ENCODE measurements at places on chromosomes 6 and 20.
A peak's percentile ranks its signal among the peaks of the same experiment; 100 is the strongest.

DNA sequence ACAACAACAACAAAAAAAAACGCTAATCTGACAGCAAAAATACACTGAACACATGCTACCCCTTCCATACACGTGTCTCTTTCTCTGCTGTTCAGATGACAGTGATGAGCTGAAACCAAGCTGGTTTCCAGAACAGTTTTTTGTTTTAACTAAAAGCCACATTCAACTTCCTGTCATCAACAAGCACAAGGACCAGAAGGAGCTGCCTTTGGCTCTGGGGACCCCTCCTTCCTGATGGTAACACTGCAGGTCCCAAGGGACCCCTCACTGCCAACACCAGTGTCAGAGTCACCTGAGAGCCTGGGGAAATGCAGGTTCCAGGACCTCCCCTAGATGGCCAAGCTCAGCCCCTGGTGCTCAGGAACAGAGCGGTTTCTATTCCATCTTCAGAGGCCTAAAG is 6.0 kb downstream of the CST7 start:
- DNase-seq = no peak

DNA sequence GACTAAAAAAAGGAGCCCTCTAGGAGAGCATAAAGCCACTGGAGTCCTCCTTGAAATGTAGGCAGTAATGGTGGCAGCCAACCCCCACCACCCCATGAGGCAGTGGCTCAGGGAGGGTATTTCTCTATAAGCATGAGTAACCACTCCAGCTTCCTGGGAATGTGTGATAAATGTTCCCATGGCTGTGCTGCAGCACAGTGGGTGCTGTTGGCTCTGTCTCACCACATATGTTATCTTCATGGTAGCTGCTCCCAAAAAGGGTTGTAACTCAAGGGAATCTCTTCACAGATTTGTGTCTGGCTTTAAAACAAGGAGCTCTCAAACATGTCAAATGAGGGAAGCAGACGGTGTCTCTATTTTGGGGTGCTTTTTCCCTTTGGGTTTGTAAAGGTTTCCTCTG is 7.5 kb upstream of the PHACTR1 start:
- DNase-seq = no peak

GRCh38 chr20:5654557-5654956 is 95.6 kb upstream of the SHLD1 start:
- DNase-seq = no peak

- DNase-seq = no peak
Observed at GRCh38 chr6:100412872-100413271, 51.8 kb downstream of the SIM1 start.

DNA sequence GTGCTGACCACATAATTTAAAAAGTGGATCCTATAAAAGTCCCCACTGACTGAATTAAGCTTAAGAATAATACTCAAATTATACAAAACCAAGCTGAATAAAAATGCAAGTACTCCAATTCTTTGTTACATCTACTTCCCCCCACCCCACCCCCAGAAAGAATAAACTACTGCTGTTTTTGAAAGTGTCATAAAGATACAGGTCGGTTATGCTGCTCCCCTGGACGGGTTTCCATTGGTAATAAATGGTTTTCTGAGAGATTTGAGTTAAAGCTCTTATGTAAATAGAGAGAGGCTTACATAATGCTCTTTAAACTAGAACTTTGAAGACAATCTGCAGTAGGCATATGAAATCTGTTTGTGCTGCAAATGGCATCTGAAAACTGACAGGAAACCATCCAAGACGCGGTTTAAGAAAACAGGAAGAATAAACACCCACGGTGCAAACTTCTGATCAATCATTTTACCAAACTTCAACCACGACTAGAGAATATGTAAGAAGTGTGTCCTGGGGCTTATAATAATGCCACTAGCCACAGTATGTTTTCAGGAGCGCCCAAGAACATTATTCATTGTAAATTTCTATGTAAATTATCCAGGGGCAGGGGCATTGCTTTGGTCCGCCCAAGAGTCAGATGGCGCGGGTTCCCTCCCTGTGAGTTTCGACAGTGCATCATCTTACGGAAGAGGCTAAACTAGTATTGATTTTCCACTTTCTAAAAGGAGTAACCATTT is 10.8 kb upstream of the POU3F2 start:
- no peak for DNase-seq

GRCh38 chr6:34529665-34530327 is 26.3 kb downstream of the SPDEF start:
- no peak for DNase-seq

DNA sequence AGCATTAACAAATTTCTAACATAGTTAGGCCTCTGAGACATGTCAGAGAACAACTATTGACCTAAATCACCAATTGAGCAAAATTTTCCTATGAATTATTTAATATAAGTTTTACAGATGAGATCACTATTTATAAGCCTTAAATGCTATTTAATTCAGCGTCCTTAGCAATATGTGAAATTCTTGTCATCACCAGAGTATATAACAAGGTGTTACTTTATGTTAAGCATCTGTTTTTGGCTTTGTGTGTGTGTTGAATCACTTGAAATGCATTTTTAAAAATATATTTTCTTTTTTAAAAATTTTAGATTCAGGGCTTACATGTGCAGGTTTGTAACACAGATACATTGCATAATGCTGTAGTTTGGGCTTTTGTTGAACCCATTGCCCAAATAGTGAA is 794.1 kb downstream of the EYS start:
- no peak for DNase-seq

- no peak for DNase-seq
Observed at GRCh38 chr6:74658391-74658790, 547.5 kb downstream of the COL12A1 start.

- no peak for DNase-seq
Observed at GRCh38 chr6:138815797-138816528, 20.1 kb downstream of the ECT2L start.

- DNase-seq = no peak
Observed at GRCh38 chr6:134199848-134200606, 117.9 kb downstream of the SGK1 start.

DNA sequence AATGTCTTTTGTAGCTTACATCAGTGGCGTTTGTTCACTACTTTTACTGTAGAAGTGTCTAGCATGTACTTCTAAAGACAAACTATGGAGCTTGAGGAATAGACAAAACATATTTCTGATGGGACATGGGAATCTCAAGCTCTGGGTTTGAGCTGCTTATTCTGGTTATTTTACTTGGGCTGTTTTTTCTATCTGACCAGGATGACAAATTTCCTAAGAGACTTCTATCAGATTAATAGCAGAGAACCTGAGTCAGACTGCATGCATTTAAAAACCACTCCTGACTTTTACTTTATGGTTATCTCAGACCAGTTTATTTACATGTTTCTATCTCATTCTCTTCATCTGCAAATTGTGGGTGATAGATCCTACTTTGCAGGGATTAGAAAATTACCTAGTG is 1282.3 kb upstream of the GJE1 start:
- no peak for DNase-seq

GRCh38 chr20:52874241-52874640 is 97.9 kb upstream of the TSHZ2 start:
- DNase-seq = no peak

- no peak for DNase-seq
Observed at GRCh38 chr6:160081398-160081797, 40.2 kb upstream of the SLC22A1 start.

DNA sequence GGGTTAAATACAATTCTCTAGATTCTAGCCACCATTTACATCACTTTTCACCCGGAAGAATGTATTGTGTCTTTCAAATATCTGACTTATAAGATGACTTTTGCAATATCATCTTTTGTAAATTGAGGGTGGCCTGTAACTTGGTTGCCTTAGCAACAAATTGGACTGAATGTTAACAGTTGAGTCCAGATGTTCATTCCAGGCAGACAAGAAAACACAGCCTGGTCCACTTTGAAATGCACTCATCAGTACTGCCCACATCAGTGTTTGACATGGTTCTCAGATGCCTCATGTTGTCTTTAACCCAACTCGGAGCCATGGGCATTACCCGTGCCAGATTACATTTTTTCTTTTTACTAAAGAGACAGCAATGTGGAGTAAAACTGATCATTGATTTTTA is 781.6 kb upstream of the CHD6 start:
- no peak for DNase-seq

- no peak for DNase-seq
Observed at GRCh38 chr6:20698675-20699074, 164.4 kb downstream of the CDKAL1 start.

- DNase-seq = peak; percentile 76
Observed at GRCh38 chr20:59207742-59208357, 44.2 kb downstream of the ZNF831 start.

DNA sequence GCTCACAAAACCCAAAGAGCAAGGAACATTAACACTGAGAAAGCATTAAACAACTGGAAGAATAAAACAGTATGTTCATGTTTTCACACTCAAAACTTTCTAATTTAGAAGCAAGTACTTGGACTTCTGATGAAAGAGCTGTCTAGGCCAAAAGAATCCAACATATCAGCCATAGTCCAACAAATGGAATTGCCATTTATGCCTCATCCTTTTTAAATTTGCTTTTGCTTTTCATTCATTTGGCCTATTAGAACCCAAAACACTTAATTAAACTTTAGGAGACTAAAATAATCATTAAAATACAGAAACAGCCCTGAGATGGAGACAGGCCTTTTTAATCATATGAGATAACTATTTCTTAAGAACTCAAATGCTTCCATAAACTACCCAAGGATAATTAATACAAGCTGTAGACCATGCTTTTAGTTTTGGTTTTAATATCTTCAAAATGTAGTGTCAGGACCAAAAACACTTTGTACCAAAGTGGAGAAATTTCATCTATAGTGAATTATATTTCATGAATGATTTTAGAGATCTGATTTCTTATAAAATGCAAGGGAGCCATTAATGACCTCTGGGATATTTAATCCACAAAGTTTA is 166.5 kb downstream of the KIF6 start:
- DNase-seq = no peak

DNA sequence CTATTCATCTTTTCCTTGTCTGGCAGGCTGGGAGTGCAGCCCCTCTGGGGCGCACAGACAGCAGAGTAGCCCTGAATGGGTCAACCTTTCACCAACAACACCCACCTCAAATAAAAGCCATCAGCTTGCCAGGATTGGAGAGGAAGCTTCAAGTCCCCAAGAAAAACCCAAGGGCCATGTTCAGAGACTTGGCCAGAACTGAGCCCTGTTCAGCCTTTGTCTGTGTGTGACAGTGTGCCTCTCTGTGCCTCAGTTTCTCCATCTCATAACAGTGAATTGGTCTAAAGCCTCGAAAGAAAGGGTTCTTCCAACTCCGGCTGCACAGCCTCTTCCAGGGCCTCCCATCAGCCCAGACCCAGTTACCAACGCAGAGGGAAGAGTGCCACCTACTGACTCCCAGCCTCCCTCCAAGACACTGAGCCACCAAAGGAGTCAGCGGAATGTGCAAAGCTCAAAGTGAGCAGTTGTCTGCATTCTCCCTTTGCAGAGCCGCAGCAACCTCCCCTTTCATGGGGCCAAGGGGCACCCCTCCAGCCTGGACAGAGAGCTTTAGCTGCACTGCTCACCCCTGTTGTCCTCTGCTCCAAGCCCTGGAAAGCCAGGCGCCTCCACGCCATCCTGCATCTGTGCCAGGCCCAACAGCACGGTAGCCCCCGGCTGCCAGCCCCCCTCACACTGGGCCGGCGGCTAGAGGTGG is 82.7 kb upstream of the TOP1 start:
- DNase-seq = no peak

- no peak for DNase-seq
Observed at GRCh38 chr20:44651434-44651683, 140 bp downstream of the ADA start.

DNA sequence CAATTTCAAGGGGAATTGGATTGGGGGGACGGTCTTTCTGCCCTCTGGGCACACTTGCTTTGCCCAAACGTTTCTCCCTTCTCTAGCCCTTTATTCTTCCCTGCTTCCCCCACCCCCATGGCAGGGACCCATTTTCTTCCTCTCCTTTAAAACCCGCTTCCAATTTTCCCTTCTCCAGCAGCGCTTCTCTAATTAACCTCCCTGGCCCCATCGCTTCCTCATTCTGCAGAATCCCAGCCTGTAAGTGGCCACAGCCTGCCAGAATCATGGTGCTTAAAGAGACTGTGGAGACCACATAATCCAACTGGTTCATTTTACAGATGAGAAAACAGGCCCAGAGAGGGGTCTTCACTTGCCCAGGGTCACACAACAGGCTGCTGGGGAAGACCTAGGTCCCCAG is 61.4 kb downstream of the CPNE5 start:
- DNase-seq = no peak

GRCh38 chr20:46647469-46647868 is 3.8 kb downstream of the SLC13A3 start:
- no peak for DNase-seq

- no peak for DNase-seq
Observed at GRCh38 chr6:33076406-33076934, 680 bp downstream of the HLA-DPB1 start.

GRCh38 chr20:45913116-45913515 is 1.2 kb upstream of the PLTP start:
- no peak for DNase-seq

DNA sequence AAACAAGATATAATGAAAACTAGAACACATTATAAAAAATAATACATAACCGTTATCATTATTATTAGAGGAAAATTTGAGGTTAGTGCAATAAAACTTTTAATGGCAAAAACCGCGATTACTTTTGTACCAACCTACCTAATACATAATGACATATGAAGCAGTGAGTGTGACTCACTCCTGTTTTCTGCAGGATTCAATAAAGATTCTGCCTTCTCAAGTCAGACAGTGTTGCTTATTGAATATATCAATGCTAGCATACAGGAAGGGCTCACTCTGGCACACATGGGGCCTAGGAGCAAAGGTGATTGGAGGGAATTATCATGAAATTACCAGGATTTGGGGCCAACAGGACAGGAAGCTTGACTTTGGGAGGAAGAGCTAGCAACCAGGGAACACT is 230.8 kb upstream of the CEP162 start:
- no peak for DNase-seq

DNA sequence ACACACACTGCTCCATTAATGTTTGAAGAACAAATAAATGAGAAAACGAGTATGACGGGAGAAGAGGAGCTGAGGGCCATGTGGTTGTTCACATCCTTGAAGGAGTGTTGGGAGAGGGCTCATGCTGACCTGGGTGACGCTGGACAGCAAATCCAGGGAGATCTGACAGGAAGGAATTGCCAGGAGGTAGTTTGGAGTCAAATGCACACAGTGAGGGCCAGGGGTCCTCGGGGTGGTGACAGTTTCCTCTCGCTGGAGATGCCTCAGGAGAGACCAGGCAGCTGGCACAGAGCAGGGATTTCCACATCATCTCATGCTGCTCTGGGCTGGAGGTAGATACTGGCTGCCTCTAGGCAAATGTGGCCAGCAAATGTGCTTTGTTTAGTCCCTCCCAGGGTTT is 2.0 kb upstream of the TMEM181 start:
- DNase-seq = no peak

DNA sequence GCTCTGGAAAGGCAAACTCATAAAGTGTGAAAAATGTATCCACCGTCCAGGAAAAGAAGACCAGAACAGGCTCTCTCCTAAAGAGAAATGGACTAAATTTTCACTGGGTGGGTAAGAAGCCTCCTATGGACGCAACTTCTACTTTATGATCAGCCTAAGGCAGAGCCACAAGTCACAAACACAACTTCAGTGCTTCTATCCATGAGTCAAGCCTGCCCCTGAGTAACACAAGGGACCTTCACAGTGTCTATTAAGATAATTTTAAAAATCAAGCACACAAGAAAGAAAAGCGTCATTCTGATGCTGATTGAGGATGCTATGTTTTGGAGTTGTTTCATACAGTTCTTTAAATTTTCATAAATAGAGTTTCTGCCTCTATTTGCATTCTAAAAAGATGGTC is 601.7 kb upstream of the ARID1B start:
- DNase-seq = no peak
